SHP77 (cell line): ENCODE measurements at places on chromosomes 2 and 18.

- DNase-seq, result peak; percentile 96
Measured at GRCh38 chr2:11155381-11156035, at the start of gene SLC66A3. TSS of gene SLC66A3 (plus strand) at chr2:11155467. CDS start at chr2:11155547, 80 bp downstream.

GRCh38 chr18:36786686-36787085, 42.1 kb downstream of the TPGS2 start:
- DNase-seq, result no peak

GRCh38 chr2:173881461-173881860, 83.7 kb downstream of the SP3 start:
- peak; percentile 41 for DNase-seq

DNA sequence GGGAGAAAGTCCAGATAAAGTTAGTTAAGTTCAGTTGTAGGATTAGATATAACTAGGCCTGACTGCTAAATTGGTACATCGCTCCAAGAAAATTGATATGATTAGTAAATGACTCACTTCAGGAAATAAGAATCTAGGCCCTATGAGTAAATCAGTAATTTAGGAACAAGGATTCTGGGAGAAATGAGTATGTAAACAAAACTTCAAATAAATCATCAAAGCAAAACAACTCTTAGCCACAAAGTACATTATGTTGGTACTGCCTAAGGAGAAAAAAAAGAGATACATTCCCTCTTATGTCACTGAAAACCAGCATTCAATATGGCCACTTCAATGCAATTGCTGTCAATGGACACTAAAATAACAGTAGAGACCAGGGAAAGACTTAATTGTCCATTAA, 529.1 kb downstream of the ZNF804A start:
- DNase-seq, result no peak

- DNase-seq, result no peak
Measured at GRCh38 chr2:99085421-99085820, 56.1 kb upstream of the C2orf15 start.

GRCh38 chr2:3154146-3154545, 223.5 kb downstream of the EIPR1 start:
- DNase-seq, result no peak

DNA sequence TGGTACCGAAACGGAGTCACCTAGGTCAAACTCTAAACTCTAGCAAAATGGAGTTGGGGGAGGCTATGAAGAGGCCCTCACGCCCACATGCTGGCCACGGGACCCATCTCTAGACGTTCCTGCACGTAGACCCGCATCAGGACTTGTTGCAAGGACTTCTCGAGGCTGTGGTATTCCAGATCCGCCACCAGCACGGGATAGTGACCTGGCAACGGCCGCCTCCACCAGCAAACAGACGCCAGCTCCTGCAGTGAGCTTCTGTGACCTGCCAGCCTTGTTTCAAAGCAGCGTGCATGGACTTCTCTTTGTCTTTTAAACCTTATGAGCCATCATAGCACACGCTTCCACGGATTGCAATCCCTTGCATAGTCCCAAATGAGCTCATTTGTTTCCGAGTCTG, 40.3 kb upstream of the RALBP1 start:
- no peak for DNase-seq

DNA sequence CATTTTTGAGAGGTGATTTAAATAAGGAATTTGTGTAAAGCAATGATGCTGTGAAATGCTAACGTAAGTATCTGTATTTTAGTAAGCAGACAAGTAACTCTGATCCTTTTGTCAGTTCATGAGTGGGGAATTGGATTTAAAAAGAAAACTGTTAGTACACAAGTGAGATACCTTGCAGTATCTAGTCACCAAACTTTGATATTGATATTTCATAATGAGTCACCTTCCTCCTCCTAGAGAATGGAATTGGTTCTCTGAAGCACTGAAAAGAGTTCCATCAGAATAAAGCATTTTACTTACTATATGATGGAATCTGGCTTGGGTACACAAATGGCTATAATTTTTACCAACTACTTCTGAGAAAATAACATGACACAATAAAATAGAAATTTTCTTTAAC, 232.2 kb downstream of the ZNF804A start:
- no peak for DNase-seq

DNA sequence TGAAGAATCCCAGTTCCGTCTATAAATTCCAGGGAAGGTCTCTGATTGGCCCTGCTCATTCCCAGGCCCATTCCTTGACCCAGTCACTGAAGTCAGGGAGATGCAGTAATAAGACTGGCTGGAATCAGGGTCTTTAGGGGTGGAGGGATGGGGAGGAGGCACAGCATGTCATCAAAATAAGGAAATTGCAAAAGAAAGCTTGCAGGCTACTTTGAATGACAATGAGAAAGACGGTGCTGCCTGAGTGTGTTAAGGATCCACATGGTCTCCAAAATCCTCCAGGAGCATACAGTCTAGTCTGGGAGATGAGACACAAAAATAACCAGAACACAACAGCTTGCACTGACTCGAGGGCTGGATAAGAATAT, 2.0 kb upstream of the DES start:
- no peak for DNase-seq
